Endothelial cell (in vitro differentiated cells): ENCODE measurements at places on chromosomes 13 and 19.

DNA sequence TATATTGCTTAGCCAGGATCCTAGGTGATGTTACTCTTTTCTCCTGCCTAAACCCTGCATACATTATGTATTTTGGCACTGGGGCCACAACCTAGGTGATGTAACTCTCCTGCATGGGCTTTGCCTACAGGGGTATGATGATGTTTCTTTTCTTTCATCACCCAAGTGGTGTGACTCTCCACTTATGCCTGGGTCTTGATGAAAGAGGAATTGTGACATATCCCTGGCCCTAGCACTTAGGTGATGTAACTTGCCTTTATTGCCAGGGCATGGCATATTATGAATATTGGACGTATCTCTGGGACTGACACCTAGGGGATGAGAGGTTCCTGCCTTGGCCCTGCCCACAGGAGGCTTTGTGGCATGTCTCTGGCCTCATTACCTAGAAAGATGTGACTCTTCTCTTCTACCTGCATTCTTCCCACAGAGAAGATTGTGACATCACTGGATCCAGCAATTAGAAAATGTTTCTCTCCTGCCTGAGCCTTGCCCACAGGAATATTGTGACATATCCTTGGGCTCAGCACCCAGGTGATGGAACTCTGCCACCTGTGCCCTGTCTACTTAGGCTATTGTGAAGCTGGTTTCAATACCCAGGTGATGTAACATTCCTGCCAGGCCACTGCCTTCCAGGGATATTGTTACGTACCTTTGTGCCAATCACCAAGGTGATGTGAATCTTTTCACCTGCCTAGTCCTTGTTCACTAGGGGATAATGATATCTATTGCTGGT lies 27.3 kb upstream of the ZNF254 start:
- H3K27ac ChIP-seq = no peak overlapping the region
- peaks cover 41% of the 10 kb centered on the region for H3K36me3 ChIP-seq
- DNase-seq = no peak
- no peak overlapping the region for H3K4me3 ChIP-seq

DNA sequence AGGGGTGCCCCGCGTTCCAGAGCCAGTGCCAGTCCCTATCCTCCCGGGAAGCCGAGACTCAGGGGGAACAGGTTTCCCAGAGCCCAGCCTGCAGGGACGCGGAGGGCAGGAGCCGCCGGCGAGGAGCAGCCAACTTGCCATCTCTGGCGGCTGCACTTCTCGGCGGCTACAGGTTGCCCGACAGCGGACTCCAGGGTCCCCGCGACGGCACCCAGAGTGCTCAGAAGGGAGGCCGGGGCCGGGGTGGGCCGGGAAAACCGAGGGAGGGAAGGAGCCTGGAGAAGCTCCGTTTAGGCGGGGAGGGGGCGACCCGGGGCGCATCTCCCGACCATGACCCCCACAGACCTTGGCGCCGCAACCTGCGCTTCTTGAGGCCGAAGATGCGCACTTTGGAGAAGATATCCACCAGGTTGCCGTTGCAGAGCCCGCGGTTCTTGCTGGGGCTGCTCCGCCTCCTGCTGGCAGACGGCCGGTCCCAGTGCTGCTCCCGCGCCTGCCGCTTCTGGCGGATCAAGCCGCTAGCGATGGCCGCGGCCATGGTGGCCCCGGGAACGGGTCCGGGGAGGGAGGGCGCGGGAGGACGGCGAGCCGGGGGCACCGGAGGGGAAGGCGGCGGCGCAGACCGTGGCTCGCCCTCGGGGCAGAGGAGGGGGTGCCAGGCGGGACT lies 463.8 kb downstream of the ITGBL1 start:
- H3K27ac ChIP-seq = no peak overlapping the region
- peaks cover 20% of the 10 kb centered on the region for H3K27me3 ChIP-seq
- no peak overlapping the region for H3K4me3 ChIP-seq
- DNase-seq = peak; percentile 70

GRCh38 chr19:46660008-46660517 lies 919 bp downstream of the DACT3 start:
- H3K4me3 ChIP-seq = peak overlapping the region; percentile 68
- H3K27ac ChIP-seq = peak overlapping the region; percentile 44
- H3K4me1 ChIP-seq = peaks cover 12% of the 10 kb centered on the region
- H3K27me3 ChIP-seq = peaks cover 11% of the 10 kb centered on the region
- H3K36me3 ChIP-seq = no peaks in the 10 kb centered on the region
- DNase-seq = no peak

DNA sequence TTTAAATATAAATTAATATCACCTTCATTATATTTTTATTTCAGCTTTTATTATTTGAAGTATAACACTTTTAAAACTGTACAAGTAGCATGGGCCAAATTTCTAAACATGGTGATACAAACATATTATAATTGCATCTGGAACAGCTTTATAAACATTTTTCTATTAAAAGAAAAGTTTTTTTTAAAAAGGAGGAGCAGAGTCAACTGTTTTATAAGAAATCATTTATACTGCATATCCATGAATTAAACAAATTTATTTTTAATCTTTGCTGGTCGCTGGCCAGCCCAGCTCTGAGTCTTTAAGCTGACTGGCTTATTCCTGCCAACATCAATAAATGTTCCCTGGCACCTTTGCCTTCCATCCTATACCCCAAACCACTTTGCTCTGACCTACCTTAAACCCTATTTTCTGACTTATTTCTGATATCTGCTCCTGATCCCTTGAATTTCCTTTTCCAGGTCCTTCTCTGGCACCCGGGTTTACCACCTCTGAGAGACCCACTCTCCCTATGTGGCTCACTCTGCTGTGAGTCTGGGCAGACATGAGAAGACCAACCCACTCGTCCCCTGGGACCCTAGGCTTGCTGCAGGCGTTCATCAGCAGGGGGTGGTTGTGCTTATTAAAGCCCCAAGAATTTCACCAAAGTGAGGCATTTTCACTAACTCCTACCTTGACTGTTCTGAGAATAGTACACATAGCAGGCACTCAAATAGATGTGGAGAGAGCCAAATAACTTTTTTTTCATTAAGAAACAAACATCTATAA lies 220.3 kb downstream of the KLF12 start:
- H3K27me3 ChIP-seq = no peaks in the 10 kb centered on the region
- no peak overlapping the region for H3K4me3 ChIP-seq
- H3K4me1 ChIP-seq = peaks cover 9% of the 10 kb centered on the region
- DNase-seq = no peak

DNA sequence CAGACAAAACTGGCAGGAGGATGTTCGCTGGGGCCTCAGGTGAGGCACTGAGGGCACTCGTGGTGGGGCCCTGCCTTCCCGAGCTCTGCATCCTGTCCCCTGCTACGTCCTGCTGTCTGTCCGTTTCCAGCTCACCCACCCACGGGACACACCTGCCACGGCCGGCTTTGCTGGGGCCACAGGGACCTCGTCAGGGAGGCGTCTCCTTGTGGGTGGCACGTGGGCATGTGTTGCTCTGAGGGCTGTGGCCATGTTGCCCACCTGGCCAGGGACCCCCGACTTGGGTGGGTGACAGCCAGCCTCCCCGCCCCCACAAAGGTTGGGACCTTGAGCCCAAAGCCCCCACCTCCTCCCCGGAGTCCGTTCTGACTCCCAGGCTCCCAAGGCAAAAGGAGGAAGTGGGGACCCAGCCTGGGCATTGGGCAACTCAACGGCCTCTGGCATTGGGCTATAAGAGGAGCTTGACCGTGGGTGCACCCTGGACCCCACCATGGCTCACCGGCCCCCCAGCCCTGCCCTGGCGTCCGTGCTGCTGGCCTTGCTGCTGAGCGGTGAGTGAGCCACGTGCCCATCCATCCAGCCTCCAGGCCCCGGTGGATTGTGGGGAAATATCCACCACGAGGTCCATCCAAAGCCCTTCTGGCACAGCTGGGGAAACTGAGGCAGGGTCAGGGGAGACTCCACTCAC lies at the start of gene PRTN3:
Gene PRTN3, plus strand, starts transcription at position 481 of the 688 bp plus-strand sequence. Its CDS starts 10 bp downstream, at position 491.
- H3K4me1 ChIP-seq = peaks cover 2% of the 10 kb centered on the region
- peaks cover 9% of the 10 kb centered on the region for H3K27me3 ChIP-seq
- no peak within 1 kb of the TSS for H3K27ac ChIP-seq
- peak within 1 kb of the TSS; percentile 44 for H3K4me3 ChIP-seq

DNA sequence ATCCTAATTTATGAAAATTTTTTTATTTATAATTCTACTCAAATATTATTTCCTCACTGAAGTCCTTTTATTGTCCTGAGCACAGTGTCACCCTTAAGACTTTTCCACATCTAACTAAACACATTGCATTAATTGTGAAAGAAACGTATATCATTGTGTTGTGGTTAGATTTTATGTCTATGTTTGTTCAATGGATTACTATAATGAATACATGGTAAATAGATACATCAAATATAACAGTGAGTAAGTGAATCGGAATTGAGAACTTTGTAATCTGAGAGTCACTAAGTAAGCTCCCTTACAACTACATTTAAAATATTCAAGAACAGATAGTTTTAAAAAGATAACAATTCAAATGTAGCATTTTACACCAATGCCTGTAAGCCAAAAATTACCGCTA lies 417.6 kb upstream of the PCDH20 start:
- no peaks in the 10 kb centered on the region for H3K4me1 ChIP-seq
- H3K27ac ChIP-seq = no peak overlapping the region
- H3K4me3 ChIP-seq = no peak overlapping the region
- H3K27me3 ChIP-seq = no peaks in the 10 kb centered on the region
- no peak for DNase-seq
- no peaks in the 10 kb centered on the region for H3K36me3 ChIP-seq

DNA sequence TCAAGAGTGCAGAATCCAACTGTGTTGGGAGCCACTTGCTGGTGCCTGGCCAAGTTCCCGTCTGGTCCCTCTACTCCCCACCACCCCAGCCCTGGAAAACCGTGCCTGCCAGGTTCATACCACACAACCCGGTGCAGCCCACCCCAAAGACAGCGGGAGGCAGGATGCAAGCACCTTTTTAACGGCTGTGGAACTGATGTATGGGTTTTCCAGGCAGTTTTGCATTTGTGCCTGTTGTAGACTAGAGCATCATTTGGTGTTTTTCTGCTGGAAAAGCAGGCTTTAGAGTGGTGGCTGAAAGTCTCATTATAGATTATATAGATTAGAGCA lies 13.5 kb downstream of the TFDP1 start:
- no peaks in the 10 kb centered on the region for H3K4me1 ChIP-seq
- H3K36me3 ChIP-seq = peaks cover 37% of the 10 kb centered on the region
- peaks cover 9% of the 10 kb centered on the region for H3K27me3 ChIP-seq
- no peak overlapping the region for H3K27ac ChIP-seq

GRCh38 chr19:40143612-40144011 lies 47.6 kb upstream of the MAP3K10 start:
- H3K36me3 ChIP-seq = peaks cover 4% of the 10 kb centered on the region
- DNase-seq = no peak
- H3K4me3 ChIP-seq = no peak overlapping the region
- peaks cover 8% of the 10 kb centered on the region for H3K4me1 ChIP-seq
- no peak overlapping the region for H3K27ac ChIP-seq

- DNase-seq = no peak
- H3K4me3 ChIP-seq = no peak overlapping the region
- no peaks in the 10 kb centered on the region for H3K4me1 ChIP-seq
- H3K27me3 ChIP-seq = no peaks in the 10 kb centered on the region
Measured at GRCh38 chr13:65597839-65598818, 1632.0 kb downstream of the PCDH9 start.

DNA sequence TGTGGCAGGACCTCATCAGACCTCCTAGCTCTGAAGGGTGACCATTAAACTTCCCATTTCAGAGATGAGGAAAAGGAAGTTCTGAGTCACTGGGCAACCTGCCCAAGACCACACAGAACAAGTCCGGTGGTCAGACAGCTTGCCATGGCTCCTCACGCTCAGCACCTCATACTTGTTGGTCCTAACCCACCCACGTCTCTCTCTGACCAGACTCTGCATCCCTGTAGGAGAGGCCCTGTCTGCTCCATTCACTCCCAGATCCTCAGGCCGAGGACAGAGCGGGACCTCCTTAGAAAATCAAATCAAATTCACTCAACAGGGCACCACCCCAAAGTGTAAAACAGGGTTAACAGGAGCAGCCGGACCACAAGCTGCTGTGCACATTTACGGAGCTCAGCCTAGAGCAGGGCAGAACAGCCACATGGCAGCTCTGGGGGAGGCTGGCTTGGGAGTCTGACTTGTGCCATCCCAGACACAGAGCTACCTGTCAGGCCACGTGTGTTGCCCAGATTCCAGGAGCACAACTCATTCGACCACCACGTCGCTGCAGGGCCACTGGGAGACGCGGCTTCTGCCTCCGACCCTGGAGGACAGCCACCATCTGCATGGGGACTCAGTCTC lies 1.7 kb downstream of the MIER2 start:
- peak overlapping the region; percentile 80 for H3K27ac ChIP-seq
- peaks cover 33% of the 10 kb centered on the region for H3K36me3 ChIP-seq
- H3K27me3 ChIP-seq = peaks cover 17% of the 10 kb centered on the region
- H3K4me1 ChIP-seq = peaks cover 41% of the 10 kb centered on the region
- H3K4me3 ChIP-seq = peak overlapping the region; percentile 92

DNA sequence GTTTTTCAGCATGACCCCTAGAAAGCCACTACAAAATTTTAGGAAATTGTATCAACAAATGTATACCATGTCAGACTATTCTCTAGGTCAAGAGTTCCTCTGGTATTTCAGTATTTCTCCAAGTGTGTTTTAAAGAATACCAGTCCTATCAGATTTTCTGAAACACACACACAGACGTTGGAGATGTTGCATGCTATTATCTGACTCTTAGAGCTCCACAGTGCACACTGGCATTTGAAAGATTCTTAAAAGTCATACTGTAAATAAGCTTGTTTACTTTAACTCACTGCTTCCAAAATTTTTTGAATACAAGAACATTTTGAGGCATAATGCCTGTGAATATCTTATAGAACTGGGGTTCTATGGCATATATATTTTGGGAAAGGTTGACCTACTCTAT lies 33.8 kb upstream of the VWA8 start:
- no peak overlapping the region for H3K27ac ChIP-seq
- H3K4me1 ChIP-seq = no peaks in the 10 kb centered on the region

GRCh38 chr19:29478578-29479565 lies 46.9 kb upstream of the VSTM2B start:
- H3K4me1 ChIP-seq = no peaks in the 10 kb centered on the region
- no peak overlapping the region for H3K27ac ChIP-seq
- no peak overlapping the region for H3K4me3 ChIP-seq
- H3K36me3 ChIP-seq = peaks cover 5% of the 10 kb centered on the region
- H3K27me3 ChIP-seq = peaks cover 3% of the 10 kb centered on the region
- DNase-seq = peak; percentile 71

- H3K4me3 ChIP-seq = peak overlapping the region; percentile 96
- peak overlapping the region; percentile 81 for H3K27ac ChIP-seq
- peaks cover 2% of the 10 kb centered on the region for H3K4me1 ChIP-seq
- peak; percentile 53 for DNase-seq
Measured at GRCh38 chr19:21463449-21464105, 41.8 kb upstream of the ZNF429 start.

DNA sequence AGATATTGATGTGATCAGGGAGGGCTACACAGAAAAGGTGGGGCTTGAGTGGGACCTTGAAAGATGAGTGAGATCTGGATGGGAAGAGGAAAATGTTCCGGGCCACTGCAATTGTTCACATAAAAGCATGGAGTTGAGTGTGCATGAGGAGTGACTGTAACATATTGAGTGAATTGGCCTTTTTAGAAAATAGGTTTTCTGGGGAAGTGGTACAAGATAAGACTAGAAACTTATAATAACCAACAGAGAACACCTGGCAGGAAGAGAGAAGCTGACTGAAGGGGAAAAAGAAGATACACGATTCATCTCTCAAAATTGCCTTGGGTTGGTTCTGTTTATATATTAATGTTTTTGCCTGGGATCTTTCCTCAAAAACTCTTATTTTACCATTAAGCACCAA lies 32.2 kb downstream of the SLC10A2 start:
- no peaks in the 10 kb centered on the region for H3K36me3 ChIP-seq
- DNase-seq = no peak
- H3K27ac ChIP-seq = no peak overlapping the region
